CD8-positive, alpha-beta T cell (primary cell): ENCODE measurements at places on chromosomes 6 and 20.
A peak's percentile ranks its signal among the peaks of the same experiment; 100 is the strongest.

DNA sequence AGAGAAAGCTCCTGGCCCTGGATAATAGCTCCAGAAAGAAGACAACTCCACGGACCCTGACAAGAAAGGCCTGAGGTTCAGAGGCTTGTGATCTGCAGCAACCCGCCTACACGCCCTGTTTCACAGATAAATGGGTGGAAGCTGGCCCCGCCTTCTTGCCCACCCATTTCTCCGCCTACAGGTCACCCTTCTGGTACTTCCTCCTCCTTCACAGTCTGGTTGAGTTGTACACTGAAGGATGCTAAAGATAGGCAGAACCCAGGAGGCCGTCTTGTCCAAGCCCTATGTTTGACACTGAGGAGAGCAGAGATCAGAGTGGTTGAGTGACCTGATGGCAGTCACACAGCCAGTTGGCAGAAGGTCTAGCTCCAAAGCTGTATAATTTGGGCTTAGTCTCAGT, 34.2 kb upstream of the MDGA1 start:
- DNase-seq, result peak; percentile 19

DNA sequence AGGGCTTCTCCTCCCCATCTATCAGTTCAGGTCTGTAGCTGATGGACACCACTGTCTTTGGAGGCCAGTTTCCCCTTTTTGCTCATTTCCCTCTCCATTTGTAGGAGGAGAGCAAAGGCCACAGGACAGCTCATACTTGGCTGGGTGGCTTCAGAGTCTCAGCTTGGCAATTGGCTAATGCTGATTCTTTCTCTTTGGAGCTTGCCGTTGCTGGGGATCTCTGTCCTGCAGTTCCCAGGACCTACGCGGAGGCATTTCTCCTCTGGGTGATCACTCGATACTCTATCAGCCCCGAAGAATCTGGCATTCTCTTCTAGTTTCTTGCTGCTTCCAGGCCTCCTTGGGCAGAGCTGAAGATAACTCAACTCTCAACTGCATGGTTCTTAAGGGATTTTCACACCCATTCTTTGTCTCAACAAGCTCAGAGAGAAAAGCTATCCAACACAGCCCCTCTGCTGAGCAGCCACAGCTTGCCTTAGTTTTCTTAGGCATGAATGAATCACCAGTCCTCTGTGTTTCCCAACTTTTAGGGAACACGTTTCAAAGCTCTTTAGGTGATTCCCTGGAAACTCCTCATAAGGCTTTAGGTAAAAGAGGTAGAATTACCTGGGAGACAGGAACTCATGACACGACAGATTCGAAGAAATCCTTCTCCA, 19.2 kb upstream of the SSR1 start:
- DNase-seq, result no peak

DNA sequence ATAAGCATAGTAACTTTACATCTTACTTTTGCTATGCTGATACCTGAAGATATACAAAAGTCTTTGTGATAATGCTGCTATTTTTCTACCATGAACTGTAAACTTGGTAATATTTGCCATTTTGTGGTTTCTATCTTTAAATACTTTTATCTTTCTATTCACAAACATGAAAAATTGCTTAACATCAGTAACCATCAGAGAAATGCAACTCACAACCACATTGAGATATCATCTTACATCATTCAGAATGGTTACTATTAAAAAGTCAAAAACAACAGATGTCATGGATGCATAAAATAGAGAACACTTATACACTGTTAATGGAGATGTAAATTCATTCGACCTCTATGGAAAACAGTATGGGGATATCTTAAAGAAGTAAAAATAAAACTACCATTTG, 112.0 kb downstream of the TRDN start:
- DNase-seq, result no peak

- DNase-seq, result no peak
Measured at GRCh38 chr6:98672681-98673475, 161.5 kb upstream of the POU3F2 start.

GRCh38 chr6:146359131-146359530, 184.5 kb upstream of the RAB32 start:
- no peak for DNase-seq

DNA sequence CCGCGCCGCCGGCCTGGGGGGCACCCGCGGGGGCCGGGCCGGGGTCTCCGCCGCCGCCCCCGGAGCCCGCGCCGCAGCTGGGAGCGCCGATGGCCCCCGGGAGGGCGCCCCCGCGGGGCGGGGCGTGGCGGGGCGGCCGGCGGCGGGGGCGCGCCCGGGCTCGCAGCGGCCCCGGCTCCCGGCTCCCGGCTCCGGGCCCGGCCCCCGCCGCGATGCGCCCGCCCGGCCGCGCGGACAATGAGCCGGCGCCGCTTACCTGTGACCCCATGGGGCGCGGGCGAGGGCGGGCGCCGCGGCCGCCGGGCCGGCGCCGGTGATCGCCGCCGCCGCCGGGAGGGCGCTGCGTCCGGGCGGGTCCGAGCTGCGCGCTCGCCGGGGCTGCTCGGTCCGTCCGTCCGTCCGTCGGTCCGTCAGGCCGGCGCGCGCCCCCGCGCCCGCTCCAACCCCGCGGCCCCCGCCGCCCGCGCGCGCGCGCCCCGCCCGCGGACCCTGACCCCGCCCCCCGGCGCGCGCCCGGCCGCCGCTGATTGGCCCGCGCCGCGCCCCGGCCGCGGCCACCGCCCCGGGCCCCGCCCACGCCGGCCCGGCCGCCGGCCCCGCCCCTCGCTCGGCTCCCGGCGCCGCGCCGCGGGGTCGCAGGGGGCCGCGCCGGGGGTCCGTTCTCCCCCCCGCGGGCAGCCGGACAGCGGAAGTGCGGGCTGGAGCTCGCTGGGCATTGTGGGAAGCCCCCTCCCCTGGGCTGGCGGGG, at the start of gene ZBTB46:
Gene ZBTB46, minus strand, starts transcription at position 424 of the 748 bp plus-strand sequence. CDS start 40,507 bp downstream, outside the sequence.
- DNase-seq, result no peak

DNA sequence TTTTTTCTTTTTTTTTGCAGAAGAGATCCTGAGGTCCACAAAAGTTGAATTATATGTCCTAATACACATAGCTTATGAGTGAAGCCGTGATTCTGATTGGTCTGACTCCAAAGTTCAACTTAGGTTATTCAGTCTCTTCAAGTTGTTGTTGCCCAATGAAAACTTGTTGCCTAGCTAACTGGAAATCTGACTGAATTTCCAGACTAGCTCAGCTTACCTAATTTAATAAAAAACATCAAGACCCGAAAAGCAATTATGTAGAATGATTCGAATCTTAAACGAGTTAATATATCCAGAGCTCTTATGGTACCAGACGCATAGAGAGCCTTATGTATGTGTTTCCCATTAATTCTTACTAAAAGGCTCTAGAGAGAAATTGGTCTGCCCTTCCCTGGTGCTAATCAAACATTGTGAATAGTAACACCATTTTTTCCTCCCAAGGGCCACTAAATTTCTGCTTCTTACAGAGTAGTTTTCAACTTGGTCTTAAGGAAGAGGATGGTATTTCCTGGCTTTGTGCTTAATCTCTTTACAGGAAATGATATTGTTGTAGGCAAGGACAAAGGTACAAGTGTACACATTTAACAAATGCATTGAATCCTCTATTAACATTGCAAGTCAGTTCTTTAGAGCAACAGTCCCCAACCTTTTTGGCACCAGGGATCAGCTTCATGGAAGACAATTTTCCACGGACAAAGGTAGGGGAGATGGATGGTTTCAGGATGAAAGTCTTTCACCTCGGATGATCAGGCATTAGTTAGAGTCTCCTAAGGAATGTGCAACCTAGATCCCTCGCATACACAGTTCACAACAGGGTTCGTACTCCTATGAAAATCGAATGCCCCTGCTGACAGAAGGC, 107.9 kb downstream of the TSHZ2 start:
- no peak for DNase-seq

DNA sequence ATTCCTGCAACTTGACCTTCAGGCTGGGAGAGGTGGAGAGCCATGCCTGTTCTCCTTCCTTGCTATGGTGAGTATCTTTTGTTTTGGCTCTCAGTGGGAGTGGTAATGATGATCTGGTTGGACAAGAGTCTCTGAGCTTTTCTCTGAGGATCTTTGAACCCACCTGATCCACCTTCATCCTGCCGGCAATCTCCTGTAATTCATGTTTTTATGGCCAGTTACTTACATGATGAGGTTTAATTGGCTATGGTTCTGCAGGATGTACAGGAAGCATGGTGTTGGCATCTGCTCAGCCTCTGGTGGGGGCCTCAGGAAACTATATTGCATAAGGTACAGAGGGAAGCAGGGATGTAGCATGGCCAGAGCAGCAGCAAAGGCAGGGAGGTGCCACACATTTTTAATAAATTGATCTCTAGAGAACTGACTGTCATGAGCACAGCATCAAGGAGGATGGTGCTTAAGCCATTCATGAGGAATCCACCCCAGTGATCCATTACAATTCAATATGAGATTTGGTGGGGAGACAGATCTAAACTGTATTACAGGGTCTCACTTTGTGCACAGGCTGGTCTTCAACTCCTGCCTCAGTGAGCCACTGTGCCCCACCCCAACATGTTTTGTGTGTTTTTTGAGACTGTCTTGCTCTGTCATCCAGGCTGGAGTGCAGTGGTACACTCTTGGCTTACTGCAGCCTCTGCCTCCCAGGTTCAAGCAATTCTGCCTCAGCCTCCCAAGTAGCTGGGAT, 10.0 kb downstream of the HSPA1B start:
- no peak for DNase-seq

- peak; percentile 49 for DNase-seq
Measured at GRCh38 chr6:135537741-135538301, 40.3 kb upstream of the AHI1 start.

GRCh38 chr20:31915491-31916280, 36.2 kb downstream of the PDRG1 start:
- no peak for DNase-seq

- DNase-seq, result no peak
Measured at GRCh38 chr20:52481443-52481842, 289.9 kb upstream of the ZFP64 start.

GRCh38 chr6:144017166-144018094, 9.4 kb upstream of the PLAGL1 start:
- DNase-seq, result no peak

GRCh38 chr6:72149715-72150114, 263.4 kb downstream of the RIMS1 start:
- no peak for DNase-seq

DNA sequence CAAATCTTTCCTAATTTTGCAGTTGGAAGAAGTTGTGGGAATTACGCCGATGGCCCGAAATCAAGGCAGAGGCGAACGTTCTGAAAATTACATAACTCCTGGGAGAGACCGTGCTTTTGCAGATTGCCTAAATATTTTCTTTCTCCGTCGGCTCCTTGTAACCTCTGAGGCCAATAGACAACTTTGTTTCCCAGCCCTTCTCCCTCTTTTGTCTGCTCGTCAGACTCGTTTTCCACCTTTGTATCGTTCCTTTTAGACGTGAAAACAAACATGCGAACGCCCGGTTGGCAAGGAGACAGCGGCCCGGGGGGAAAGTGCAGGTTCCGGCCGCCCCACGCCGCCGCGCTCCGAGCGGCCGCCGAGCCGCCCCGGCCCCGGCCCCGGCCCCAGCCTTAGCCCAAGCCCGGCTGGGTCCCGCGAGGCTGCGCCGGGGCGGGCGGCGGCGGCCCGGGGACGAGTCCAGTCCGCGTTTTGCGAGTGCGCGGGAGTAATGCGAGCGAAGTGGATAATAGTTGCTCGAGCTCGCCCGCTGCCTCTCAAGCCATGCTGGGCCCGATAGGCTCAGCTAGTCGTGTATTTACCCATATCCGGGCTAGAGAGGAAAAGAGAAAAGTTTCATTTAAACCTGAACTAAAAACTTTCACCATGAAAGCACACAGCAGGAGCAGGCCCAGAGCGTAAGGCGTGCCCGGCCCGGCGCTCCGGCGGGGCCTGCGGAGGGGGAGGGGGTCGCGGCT, at the start of gene ARID1B:
Gene ARID1B, plus strand, starts transcription at position 539 of the 737 bp plus-strand sequence. CDS start 303 bp downstream, outside the sequence.
- peak; percentile 81 for DNase-seq

- DNase-seq, result no peak
Measured at GRCh38 chr6:31041372-31041974, 31.2 kb downstream of the MUC22 start.

GRCh38 chr6:112575309-112575834, 228.2 kb downstream of the RFPL4B start:
- DNase-seq, result no peak

- no peak for DNase-seq
Measured at GRCh38 chr6:125001684-125002405, 39.6 kb downstream of the RNF217 start.

DNA sequence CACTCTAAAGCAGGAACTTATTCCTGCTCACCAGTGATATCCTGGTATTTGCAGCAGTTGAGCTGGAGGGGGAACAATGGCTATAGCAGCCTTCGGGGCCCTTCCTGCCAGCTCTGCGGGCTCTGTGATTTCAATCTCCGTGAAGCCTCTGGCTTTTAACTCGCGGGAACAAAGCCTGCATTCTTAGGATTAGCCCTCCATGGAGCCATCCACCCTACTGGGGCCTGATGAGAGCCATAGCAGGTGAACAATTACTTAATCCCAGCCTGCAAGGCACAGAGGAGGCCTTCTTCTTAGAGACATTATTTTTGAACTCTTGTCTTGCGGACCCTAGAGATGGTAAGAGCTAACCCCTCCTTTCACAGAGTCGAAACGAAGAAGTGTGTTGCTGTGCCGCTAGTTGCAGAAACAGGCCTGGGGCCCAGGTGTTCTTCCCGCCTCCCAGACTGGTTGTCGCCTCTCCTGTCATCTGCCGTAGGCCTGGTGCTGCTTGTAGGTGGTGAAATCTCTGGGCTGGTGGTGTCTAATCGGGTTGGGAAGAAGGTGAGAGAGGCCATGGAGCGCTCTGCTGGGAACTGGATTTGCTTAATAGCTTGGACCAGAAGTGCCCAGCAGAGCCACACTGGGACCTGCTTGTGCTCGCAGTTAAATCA, 9.7 kb downstream of the GHRH start:
- no peak for DNase-seq
